ENCODE measurements at places on chromosomes 6 and 20.

DNA sequence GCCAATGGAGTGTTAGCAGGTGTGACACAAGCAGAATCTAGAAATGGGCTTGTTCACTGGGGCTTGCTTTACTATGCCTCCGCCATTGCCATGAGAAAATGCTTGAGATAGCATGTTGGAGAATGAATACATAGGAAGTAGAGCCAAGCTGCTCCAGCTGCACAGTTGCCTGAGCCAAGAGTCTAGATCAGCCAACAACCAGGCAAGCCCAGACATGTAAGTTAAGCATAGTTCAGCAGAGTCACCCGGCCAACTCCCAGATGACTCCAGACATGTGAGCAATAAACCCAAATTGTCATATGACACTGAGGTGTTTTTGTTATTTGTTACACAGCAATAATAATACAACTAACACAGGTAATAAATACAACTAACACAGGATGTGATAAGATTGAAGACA is 167.9 kb downstream of the HAO1 start:
- DNase-seq: no peak

DNA sequence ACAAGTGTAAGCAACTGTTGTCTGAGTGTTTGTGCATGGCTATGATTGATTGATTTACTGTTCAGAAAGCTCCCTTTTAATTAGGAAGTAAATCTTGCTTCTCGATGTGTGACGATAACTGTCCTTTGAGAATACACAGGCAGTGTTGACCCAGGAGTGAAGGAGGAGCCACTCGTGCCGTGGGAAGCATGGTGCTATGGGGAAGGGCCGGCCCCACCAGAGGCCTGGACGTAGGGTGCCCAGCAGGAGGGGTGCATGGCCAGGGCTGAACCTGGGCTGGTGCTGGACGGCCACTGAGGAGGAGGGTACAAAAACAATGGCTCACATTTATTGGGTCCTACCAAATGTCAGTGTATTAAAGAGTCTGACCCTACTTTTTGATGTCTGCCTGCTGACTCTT is 60.7 kb downstream of the ANKRD60 start:
- no peak for DNase-seq

DNA sequence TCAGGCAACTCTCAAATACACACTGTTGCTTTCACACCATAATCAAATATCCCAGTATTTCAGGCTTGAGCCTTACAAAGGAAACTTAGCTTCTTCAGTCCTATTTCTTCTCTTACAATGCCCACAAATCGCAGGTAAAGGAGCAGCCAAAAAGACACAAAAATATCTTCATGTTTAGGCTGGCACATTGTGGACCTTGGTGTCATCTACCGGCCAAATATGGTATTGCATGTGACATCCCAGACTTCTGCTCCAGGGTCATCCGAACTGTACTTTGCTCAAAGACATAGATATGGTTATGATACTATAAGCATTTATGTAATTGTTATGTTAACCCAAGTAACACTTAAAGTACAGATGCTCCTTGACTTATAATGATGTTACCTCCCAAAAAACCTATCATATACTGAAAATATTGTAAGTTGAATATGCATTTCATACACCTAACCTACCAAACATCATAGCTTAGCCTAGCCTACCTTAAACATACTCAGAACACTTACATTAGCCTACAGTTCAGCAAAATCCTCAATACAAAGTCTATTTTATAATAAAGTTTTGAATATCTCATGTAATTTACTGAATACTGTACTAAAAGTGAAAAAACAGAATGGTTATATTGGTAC is 4.6 kb downstream of the OR2H2 start:
- peak; percentile 29 for DNase-seq

DNA sequence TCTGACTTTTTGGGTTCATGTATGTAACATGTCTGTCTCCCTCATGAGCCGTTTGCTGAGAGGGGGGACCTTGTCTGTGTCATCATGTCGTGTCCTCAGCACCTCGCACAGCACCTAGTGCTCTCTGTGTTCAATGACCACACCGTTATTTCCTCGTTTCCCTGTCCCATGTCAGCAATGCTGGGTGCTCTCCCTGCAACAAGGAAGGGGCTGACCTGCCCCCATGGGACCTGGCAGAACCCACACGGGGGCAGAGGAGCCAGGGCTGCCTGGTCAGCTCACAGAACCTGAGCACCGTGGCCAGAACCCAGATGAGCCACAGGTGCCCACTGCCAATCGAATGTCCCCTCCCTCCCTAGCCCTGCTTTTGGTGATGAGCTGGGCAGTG is 7.3 kb downstream of the ADA start:
- DNase-seq: peak; percentile 54

DNA sequence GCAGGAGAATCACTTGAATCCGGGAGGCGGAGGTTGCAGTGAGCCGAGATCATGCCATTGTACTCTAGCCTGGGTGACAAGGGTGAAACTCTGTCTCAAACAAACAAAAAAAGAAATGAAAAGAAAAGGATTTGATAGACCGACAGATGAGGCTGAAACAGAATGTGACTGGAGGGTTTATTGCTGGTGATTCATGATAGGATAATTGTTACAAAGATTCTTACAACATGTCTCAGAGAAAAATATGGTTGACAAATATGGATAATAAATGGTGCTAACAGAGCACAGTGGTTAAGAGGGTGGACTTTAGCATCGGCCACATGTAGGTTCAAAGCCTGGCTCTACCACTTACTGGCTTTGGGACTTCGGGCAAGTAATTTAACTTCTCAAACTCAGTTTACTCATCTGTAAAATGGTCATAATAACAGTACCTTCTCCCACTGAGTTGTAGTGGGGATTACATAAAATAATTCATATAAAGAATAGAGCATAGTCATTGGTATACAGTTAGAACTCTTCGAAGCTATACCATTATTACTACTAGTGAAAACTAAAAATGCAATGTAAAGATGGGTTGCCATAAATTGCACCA is 131.9 kb downstream of the MAP3K7 start:
- DNase-seq: no peak

GRCh38 chr20:5821627-5822215 is 71.5 kb downstream of the SHLD1 start:
- DNase-seq: no peak

- DNase-seq: no peak
These were observed 26.9 kb upstream of the LRRC1 start for GRCh38 chr6:53767941-53768340.

- no peak for DNase-seq
These were observed 34.7 kb downstream of the VEGFA start for GRCh38 chr6:43804550-43805223.

DNA sequence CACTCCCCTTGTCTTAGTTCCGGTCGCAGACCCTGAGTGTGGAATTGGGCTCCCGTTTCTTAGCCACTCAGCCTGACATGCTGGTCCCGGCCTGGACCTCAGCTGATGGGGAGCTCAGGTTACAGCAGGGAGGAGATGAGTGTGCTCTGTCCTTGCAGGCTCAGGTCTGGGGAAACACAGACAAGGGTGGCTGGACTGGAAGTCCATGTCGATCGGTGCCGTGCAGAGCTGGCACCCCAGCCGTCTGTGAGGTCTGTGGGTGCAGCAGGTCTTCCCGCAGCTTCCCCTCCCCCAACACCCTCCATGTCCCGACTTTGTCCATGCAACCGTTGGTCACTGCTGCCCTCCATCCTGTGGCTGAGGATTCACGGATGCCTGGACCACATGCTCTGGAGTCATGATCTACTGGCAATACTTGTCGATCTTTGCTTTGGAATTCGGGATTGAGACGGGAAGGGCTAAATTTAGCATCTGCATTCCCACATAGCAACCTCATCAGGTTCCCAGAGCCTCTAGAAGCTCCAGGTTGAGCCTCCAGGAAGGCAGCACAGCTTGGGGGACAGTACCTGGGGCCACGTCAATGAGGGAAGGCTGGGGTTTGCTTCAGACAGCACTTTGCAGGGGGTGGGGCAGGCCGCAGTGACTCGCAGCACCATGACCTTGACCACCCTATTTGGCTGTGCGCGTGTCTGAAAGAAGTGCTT is 118.8 kb downstream of the PSMB1 start:
- DNase-seq: no peak

DNA sequence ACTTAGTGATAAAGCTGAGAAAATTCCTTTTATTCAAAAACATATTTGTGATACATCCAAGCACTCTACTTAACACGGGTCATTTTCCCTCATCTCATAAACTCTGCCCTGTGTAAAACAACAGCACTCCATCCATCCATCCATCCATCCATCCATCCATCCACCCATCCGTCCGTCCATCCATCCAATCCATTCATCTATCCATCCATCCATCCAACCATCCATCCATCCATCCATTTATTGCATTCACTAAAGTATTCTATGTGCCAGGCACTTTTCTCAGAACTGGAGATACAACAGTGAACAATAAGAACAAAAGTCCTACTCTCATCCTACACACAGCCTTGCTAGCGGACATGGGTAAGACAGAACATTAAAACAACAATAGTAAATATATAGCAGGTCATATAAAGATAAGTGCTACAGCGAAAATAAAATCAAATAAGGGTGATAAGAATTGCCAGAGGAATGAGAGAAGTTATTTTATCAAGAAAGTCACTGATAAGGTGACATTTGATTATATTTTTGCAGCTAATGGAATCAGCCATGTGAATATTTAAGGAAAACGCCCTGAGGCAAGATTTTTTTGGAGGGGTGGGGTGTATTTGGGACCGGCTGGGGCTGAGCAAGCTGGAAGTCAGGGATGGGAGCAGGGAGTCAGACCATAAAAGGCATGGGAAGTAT is 78.2 kb downstream of the ADAT2 start:
- DNase-seq: no peak

GRCh38 chr6:18034798-18035202 is 47.4 kb upstream of the KIF13A start:
- no peak for DNase-seq

DNA sequence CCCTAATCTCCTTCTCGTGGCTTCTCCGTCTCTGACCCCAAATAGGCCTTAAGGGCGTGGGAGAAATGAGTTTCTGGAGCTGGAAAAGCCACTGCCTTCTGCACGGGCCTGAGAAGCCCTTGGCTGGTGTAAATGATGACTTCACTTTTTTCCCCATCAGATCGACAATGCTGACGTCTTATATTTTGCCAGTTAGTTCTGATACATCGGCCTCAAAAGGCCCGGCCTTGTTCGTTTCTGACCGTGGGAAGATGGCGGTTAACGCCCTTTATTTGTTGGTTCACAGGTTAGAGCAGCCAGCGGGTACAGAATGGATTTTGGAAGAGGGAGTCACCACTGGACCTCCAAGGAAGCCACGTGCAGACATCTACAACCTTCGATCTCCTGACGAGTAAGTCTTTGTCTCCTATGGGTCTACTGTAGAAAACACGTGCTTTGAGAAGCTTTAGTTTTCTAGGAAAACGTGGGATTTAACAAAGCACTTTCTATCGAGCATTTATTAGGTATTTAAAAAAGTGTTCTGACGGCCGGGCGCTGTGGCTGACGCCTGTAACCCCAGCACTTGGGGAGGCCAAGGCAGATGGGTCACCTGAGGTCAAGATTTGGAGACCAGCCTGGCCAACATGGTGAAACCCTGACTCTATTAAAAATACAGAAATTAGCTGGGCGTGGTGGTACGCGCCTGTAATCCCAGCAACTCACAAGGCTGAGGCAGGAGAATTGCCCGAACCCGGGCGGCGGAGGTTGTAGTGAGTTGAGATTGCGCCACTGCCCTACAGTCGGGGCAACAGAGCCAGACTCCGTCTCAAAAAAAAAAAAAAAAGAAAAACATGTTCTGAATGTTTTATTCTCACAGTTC is 1.2 kb upstream of the ZNFX1 start:
- peak; percentile 39 for DNase-seq

- DNase-seq: no peak
These were observed 2.0 kb downstream of the UNC93A start for GRCh38 chr6:167293088-167293589.

DNA sequence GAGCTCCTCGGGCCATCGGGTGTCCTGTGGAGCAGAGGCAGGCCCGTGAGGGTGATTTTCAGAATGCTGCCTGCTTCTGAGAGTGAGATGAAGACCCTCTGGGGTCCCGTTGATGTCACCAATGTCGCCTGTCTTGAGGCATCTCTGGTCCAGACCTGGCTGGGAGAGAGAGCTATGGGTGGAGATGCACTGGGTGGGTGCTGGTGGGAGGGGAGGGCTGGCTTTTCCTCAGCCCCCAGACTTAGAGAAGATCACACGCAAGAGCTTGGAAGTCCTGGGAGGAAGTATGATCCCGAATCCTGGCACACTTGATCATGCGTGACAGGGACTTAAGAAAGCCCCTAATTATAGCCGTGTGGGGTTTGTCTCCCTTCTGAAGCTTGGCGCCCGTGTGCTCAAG is 103.2 kb upstream of the CD93 start:
- no peak for DNase-seq

- no peak for DNase-seq
These were observed 6.6 kb downstream of the FILIP1 start for GRCh38 chr6:75486850-75487518.

GRCh38 chr6:42564506-42564825 is 637 bp downstream of the UBR2 start:
- no peak for DNase-seq

- DNase-seq: no peak
These were observed 169.6 kb downstream of the COL9A1 start for GRCh38 chr6:70133246-70133645.

GRCh38 chr6:41519745-41520699 is 26.2 kb upstream of the FOXP4 start:
- DNase-seq: no peak

GRCh38 chr6:155165029-155165710 is 98.6 kb upstream of the CLDN20 start:
- DNase-seq: no peak

- no peak for DNase-seq
These were observed 21.7 kb upstream of the TGM2 start for GRCh38 chr20:38186788-38187221.

GRCh38 chr20:17488916-17489600 is 42.1 kb downstream of the BFSP1 start:
- no peak for DNase-seq

DNA sequence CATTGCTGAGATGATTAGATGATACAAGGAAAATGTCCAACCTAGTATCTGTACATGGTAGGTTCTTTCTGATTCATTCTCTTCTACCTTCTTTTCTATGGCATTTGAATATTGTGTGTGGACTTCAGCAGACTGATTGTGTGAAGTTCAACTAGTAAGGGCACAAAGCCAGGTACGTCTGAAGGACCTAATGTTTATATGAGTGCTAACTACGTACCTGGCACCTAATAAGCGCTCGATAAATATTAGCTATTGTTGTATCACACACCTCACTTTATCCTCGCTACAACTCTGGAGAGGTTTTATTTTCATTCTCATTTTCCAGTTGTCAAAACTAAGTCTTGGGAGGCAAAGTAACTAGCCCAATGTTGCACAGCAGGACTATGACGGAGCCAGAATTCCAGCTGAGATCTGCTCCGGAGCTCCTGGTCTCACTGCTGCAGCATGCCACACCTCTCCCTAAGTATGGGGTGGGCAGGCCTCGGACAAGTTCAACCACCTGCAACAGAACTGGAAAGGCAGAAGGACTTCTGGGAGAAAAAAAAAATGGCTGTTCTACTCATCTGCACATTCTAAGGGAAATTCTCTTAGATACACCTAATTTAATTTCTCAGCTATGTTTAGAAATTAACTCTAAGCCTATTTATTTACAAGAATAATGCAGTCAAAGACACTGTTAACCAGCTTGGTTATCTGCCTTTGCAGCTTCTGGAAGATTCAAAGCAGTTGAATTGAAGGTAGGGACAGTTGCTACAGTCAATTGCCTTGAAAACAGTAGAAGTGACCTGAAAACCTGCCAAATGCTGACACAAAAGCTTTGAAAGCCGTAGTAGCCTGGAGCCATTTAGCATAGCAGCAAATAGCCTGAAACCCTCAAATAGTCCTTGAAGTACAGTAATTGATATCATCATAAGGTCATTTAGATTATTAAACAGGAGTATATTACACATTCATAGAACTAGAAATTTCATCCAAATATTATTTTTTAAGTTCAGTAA is 165.0 kb downstream of the PDE7B start:
- no peak for DNase-seq

- no peak for DNase-seq
These were observed 3.6 kb upstream of the MYLK2 start for GRCh38 chr20:31815408-31816188.

Data from CD4-positive, alpha-beta T cell (primary cell).